H1 (cell line): ENCODE measurements at places on chromosomes 5 and 9. TPM values are rescaled to one million over a fixed set of nuclear protein-coding genes. Genes with fewer than 3 reads are reported as not detected.

The KCNIP1 gene
- polyA plus RNA-seq = 0.36 and 0.83 TPM in 2 replicates

The C9orf50 gene
- polyA plus RNA-seq = not detected in 2 replicates

The ZDHHC11B gene
- 0.29 and 0.57 TPM in 2 replicates for polyA plus RNA-seq

The SLC6A7 gene
- 0.02 and 0.12 TPM in 2 replicates for polyA plus RNA-seq

The OLFML2A gene
- polyA plus RNA-seq = 7.8 and 8.7 TPM in 2 replicates

The IARS1 gene
- polyA plus RNA-seq = 64.9 and 74.9 TPM in 2 replicates

The MCC gene
- 2.6 and 2.8 TPM in 2 replicates for polyA plus RNA-seq

The MZB1 gene
- 0.39 and 0.71 TPM in 2 replicates for polyA plus RNA-seq

The CYSRT1 gene
- 6.5 and 7.6 TPM in 2 replicates for polyA plus RNA-seq

The PIP5KL1 gene
- 15.4 and 27.4 TPM in 2 replicates for polyA plus RNA-seq

The NELFB gene
- 57.6 and 86.5 TPM in 2 replicates for polyA plus RNA-seq

The NUDCD2 gene
- 6.8 and 12.2 TPM in 2 replicates for polyA plus RNA-seq

The FAM53C gene
- polyA plus RNA-seq = 72.7 and 75.3 TPM in 2 replicates

The POU4F3 gene
- polyA plus RNA-seq = 0.09 and 0.22 TPM in 2 replicates

The OTULINL gene
- 2.3 and 3.1 TPM in 2 replicates for polyA plus RNA-seq

The TNFSF15 gene
- 0.06 and 0.09 TPM in 2 replicates for polyA plus RNA-seq

The FOXD4 gene
- polyA plus RNA-seq = 0.03 and 0.08 TPM in 2 replicates
